ENCODE measurements at places on chromosomes 1 and 21.

DNA sequence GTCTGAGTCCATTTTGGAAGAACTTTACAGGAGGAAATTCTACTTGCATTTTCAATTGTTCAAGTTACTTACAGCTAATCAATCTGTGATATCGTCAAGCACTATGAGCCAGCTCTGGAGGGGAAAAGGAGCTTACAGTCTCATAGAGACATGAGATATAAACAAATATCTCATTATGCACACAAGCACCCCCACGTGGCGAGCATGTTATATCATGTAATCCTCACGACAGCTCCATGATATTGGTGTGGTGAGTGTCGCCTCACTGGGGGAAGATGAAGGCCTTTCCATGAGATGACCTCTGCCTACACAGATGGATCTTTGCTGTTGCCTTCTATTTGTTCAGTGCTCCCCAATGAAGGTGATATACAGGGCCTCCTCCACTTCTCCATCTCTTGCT lies 34.6 kb downstream of the TNR start:
- peak; percentile 48 for DNase-seq

- no peak for DNase-seq
These were observed 60.1 kb upstream of the KAZN start for GRCh38 chr1:14538335-14538734.

- no peak for DNase-seq
These were observed 9.8 kb upstream of the SSX2IP start for GRCh38 chr1:84700070-84700469.

- DNase-seq: no peak
These were observed 114.1 kb downstream of the ERG start for GRCh38 chr21:38384238-38384560.

DNA sequence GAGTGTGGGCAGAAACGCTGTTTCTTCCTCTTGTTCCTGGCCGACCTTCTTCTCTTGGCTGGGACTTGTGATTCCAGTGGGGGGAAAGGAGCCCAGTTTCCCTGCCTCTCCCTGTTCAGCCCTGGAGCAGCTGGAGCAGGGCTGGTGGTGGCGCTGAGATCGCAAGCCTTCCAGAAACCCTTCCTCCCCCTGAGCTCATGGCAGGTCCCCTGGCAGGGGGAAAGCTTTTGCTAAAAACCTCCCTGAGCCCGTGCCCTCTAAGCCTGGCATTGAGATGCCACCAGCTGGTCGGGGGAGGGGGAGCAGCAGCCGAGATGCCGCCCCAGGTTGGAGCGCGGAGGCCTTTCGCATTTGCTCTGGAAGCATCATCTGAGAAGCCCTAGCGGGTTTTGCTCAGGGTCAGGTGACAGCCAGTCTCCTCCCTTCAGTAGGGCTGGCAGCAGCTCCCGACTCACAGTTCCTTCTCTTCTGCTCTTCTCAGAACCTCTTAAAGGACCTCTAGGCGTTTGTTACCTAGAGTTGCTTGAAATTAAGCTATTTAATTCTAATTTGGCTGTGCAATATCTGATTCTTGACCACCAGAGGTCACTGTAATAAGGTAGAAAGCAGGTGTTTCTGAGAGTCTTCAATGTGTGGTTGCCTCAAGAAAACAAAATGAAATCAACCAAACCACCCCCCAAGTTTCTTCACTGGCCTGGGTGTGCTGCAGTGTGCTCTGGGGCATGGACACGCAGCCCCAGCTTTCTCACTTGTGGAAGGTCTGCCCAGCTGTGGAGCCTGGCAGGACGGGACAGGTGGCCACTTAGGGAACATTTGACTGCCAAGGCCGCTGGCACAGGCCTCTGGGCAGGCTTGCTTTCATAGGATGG lies 257.3 kb downstream of the CAMTA1 start:
- peak; percentile 69 for DNase-seq

All from DMS53 (cell line).